Stimulated activated CD8-positive, alpha-beta memory T cell treated with anti-CD3 and anti-CD28 coated beads, Interleukin-4, amount 100 ng/mL, for 1 hour (primary cell): ENCODE measurements at places on chromosomes 12 and 14.

DNA sequence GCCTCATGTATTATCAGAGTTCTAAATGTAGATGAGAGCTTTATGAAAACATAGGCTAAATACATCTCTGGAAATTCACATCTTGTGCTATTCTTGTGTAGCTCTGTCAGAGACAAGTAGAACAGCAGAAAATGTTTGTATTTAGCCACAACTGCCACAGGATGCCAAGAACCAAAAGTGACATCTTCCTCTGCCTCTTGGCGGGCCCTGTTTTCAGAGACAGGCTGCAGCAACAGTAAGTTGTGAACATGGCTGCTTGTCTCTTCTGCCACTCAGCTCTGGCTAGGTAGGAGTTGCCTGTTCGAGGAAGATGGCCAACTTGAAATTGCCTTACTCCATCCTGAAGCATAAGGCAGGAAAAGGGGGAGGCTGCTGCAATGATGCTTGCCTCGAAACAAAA lies 30.4 kb downstream of the SETD3 start:
- no peak for DNase-seq

DNA sequence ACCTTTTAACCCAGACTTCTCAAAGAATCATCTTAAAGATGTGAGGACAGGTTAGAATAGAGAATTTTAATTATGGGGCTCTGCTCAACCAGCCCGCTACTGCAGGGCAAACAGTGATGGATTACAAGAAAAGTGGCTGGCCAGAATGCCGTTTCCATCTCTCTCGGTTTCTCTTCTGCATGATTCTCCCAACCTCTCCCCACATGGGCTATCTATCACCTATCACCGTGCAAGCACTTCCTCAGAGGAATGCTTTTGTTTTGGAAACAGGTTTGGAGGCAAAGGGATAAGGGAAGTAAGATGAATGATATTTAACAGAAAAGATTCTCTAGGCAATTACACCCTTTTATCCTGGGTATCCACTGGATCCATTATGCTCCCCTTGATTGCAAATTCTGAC lies 37.4 kb upstream of the PHC1 start:
- no peak for DNase-seq

- no peak for DNase-seq
These were observed 14.7 kb downstream of the RITA1 start for GRCh38 chr12:113200021-113200797.

- DNase-seq, result peak; percentile 17
These were observed 17.0 kb downstream of the ZDHHC22 start for GRCh38 chr14:77124345-77125280.

- no peak for DNase-seq
These were observed 428.5 kb upstream of the FBXO33 start for GRCh38 chr14:39860596-39861228.

DNA sequence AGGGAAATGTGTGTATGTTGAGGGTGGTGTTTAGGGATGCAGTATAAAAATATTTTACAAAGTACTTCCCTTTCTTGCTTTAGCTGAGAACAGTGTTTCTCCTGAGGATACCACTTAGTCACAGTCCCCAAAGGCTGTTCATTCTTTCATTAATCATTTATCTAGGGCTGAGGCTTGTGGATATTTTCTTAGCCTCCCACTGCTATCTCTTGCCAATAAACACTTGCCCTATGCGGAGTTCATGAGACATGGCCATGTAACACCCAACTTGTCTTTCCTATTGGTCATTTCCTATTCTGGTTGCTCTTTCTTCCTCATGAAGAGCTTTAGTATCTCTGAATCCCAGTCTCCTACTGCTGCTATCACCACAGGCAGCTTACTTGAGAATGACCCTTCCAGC lies 75.1 kb downstream of the ETNK1 start:
- DNase-seq, result no peak

GRCh38 chr14:80977221-80977620 lies 21.8 kb downstream of the TSHR start:
- DNase-seq, result no peak

GRCh38 chr12:132025526-132025925 lies 75.8 kb downstream of the EP400 start:
- DNase-seq, result no peak

DNA sequence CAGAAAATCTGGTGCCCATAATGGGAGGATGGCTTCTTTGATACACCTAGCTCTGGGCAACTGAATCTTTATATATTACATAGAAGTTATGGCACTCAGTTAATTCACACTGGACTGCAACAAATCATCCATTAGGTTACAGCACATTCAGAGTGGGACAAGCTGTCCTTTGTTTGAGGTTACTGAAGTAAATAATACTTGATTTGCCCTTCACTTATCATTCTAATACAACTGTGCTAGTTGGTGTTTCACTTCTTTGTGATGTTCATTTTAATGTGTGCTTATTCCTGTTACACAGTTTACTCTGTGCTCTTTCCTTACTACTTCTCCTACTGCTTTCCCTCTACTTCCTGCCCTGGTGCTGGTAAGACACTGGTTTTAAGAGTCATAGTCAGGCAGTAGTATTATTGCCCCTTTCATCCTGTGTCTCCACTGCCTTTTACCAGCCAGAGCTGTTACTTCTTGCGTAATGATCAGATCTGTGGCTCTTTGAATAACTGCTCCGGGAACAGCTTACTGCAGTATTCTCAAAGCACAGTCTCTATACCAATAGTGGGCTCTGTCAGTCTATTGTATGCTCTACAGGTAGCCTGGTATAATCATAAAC lies 36.4 kb upstream of the GXYLT1 start:
- no peak for DNase-seq

DNA sequence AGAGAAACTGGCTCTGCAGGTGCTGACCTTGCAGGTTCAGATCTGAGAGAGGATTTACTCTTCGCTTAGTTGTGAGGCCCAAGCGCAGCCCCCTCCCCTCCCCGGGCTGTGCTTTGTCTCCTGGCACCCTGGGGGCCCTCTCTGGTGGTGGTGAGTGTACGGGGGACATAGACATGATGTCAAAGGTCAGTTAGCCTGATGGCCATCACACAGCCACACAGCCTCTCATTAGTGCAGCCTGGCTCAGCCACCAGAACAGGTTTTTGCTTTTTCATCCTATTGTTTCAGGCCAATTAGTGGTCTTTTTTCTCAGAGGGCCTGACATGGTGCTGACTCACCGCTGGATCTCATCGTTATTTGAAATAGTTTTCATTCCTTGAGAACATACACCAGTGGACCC lies 437.9 kb downstream of the AACS start:
- DNase-seq, result no peak

GRCh38 chr12:100871195-100871734 lies 76.7 kb downstream of the ANO4 start:
- DNase-seq, result no peak

GRCh38 chr14:69351385-69351784 lies 46.7 kb downstream of the ERH start:
- no peak for DNase-seq
